HuH-7.5 (cell line): ENCODE measurements at places on chromosomes 1 and 21.
A peak's percentile ranks its signal among the peaks of the same experiment; 100 is the strongest.

DNA sequence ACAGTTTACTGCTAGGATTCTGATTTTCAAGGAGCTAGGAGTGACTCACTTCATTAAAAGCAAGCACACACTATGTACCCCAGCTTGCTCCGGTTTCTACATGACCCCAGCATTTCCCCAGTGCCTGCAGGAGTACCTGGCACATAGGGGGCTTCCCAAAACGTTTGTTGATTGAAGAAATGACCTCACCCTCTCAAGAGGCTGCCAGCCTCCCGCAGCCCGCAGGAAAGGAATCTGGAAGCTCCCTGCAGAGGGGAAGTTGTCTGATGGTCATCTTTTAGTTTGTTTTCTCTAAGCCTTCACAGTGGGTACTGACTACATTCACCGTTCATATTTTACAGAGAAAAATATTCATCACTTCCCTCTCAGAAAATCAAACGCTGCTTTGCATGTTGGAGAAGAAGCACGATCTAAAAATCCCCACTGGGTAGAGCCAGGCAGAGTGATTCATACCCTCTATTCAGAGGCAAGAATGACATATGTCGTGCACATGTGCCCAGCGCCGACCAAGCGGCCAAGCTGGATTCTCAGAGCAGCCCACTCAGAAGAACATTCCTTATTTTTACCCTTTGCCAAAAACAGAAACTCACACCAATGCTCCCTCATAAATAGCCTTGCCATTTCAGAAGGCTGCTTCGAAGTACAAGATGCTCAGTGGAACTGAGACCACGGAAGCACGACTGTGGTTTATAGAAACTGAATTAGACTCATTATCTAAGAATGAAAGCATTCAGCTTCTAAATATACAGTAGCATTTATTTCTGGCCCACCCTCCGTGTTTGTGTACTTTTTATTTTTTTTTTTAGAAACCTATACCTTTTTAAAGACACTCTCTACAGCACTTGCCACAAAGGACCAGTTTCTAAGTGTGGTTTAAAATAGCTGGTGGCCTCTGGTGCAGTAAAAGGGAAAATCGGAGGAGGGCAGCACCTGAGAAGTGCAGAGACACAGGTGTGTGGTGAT, 143.2 kb downstream of the MIS18A start:
- no peak for DNase-seq

DNA sequence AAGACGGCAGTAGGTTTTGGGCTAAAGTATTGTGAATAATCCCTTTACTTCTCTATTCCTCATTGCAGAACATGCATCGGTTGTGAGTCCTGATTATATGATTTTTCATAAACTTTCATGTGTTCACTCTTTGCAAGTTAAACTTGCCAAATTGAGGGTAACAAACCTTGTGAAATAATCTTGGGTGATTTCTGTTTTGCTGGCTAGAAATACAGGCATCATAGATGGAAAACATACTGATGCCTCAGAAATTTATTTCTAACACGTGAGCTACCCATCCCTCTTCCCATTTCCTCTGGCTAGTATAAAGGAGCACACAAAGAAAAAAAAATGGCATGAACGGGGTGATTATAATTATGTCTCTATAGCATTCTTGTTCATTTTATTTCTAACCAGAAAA, 39.6 kb downstream of the RGS5 start:
- no peak for DNase-seq

GRCh38 chr21:32360401-32360975, 32.3 kb downstream of the URB1 start:
- DNase-seq, result no peak

DNA sequence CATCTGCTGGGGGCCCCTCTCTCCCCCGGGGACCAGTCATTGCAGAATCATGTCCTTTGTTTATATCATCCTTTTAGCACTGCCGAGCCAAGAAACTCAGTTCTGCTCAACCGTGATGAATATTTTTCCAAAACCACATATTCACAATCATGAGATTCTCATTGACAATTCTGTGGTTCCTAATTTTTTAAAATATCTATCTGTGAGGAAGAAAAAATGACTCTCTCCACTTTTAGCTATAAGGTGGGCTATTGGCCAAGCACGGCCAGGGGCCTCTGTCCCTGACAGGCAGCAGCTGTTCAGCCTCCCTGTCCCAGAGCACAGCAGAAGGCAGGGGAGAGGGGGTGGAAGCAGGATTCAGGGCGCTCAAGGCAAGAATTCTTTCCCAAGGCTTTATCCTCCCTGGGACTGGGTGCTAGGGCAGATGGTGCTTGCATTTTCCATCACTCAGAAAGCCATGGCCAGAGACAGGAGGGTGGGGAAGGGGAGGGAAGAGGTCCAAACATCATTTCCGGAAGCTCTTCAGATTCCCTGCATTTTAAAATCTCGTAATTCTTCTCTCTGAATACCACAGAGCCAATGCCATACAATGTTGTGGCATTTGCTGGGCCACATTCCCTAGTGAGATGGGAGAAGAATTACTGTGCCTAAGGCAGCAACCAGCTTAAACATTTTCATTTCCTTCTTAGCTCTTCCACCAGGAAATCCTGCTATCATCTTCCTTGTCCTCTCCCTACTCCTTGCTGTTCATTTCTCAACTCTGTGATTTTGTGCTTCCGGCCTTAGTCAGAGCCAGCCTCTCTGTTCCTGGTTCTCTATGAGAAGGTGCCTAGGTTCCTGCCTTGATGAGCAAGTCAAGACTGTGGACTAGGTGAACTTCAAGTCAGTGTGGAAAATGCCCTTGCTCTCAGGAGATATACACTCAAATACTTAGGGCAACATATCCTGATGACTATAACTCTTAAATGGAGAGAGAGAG, 60.3 kb downstream of the KCNJ6 start:
- no peak for DNase-seq

GRCh38 chr1:15579683-15580047, 5.2 kb downstream of the AGMAT start:
- no peak for DNase-seq

DNA sequence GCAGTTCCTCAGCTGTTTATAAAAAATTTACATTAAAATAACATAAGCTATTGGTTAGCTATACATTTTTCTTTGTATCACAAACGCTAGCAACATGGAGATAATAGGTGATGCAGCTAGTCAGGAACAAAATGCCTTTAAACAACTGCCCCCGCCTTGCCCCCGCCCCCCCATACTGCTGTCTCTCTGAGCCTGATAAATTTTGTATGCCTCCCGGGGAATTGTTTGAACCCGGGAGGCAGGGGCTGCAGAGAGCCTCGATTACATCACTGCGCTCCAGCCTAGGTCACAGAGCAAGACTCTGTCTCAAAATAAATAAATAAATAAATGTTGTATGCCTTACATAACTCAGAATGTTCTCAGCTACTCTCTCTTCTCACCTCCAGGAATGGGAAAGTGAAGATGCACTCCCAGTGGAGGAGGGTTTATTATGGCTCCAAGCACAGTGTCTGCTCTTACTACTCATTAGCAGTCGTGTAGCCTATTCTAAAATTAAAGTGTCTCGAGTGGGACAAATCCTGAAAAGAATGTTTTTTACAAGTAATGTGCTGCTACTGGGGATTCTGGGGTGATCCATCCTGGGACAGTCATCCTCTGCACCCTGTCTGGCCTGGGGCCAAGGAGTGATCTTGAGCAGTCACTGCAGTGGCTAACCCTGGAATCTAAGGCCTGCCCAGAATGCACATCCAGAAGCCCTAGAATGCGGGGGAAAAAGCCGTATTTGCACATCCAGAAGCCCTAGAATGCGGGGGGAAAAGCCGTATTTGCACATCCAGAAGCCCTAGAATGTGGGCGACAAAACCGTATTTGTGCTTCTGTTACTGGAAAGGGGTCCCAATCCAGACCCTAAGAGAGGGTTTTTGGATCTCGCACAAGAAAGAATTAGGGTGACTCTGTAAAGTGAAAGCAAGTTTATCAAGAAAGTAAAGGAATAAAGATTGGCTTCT, 39.4 kb upstream of the ZNF496 start:
- no peak for DNase-seq

DNA sequence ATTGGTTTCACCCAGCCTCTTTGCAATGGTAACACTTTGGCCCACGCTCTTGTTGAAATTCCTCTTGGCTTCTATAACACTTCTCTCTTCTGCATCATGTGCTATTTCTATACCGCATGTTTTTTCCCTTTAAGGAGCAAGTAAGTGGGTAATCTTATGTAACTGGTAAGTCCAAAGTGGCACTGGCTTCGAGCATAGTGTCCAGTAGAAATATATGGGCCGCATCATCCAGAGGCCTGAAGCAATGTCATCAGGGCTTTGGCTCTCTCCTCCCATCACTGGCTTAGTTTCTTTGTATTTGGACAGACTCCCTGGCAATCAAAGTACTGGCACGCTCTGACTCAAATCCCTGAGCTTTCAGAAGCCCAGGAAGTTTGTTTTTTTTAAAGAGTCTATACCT, 17.5 kb downstream of the CHML start:
- DNase-seq, result no peak

DNA sequence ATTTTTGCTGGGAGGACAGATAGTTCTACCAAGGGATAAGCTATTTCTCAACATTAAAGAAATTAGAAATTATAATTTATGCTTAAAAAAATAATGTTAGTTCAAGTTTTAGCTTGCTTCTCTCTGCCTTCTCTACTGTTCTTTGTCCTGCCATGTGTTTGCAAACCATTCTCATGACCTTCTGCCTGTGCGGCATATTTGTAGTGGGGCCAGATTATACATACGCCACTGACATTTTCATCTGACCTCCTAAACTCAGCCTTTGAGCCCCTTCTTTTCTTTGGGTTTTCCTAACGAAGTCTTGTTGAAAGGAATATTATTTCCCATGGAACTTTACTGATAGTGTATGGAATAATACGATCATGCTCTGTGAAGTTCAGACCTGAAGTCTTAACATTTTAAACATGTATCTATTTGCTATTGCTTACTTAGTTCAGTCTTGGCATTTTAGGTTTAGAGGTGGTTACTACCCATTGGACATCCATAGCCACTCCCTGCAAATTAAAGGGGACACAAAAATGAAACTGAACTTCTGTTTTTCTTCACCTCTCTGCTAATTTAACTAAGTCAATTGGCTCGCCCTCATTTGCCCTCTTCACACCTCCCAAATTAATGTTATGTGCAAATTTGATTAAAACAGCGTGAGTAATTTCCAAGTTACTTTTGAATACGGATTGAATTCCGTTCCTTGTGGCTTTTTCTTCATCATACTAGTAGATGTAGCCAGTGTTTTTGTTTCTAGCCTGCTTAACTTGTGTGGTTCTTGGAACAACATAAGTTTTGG, 15.6 kb downstream of the LRRC8D start:
- no peak for DNase-seq

DNA sequence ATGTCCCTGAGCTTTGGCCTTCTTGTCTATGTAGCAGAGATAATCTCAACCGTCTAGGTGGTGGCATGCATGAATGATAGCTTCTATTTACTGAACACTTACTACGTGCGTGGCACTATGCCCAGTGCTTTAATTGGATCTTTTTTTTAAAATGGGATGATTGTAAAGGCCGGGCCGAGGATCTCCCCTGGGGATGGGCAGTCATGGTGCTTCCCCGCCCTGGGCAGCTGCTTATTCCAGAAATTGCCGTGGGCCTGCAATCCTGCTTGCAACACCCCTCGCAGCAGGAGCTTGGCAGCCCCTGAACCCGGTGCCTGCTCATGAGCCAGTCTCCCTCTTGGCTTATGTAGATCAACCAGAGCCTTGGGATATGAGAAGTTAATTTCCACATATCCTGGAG, 360.7 kb downstream of the CAMTA1 start:
- no peak for DNase-seq

DNA sequence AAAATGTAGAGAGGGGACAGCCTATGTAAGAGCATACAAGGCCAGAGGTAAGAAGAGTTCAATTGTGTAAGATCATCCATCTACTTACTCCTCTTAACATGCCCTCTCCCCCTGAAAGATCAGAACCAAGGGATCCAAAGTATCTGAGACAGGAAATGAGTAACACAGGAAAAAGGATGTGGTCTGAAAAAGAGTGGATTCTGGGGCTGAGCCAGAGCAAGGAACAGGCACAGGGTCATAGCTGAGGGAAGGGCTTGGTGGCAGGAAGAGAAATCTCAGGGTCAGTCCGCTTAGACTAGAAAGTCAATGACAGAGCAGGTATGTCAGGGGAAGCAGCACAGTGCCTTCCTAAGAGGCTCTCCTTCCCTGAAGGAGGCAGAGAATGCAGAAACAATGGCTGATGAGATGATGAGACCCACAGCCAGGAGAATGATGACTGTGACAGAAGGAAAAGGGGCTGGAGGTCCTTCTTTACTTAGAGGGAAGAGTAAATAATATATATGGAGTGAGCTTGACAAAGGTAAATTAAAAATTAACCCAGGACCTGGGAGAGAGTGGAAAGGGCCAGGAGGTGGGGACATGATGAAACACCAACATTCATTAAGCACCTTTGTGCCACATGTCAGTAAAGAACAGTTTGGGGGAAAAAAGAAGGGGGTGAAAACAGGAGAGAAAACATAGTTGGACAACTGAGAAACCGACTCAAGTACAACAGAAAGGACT, 26.2 kb upstream of the A3GALT2 start:
- DNase-seq, result peak; percentile 74

GRCh38 chr21:22889445-22889844, 1891.2 kb downstream of the NCAM2 start:
- DNase-seq, result no peak

- no peak for DNase-seq
Observed at GRCh38 chr1:172185211-172185610, 235.3 kb upstream of the C1orf105 start.

GRCh38 chr1:184759112-184759511, 4.5 kb upstream of the EDEM3 start:
- peak; percentile 31 for DNase-seq

DNA sequence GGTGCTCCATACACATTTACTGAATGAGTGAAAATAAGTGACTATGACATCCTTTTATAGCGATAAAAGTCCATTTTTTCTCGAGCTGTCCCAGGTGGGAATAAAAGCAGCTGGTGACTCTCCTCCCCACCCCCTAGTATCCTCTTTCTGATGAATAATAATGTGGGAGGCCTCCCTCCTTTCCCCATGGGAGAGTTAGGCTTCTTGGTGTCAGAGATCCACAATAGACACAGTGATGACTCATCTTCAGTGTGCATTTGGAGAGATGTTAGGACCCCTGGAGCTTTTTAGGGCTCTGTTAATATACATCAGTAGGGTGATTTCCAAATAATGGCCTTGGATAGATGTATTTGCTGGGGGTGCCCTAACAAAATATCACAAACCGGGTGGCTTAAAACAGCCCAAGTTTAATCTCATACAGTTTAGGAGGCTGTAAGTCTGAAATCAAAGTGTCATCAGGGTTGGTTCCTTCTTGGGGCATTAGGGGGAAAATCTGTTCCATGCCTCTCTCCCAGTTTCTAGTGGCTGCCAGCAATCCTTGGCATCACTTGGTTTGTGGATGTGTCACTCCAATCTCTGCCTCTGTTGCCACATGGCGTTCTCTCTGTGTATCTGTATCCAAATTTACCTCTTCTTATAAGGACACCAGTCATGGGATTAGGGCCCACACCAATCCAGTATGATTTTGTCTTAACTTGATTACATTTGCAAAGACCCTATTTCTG, 4.4 kb upstream of the PHC2 start:
- DNase-seq, result no peak
